ENCODE measurements at places on chromosomes 12 and 14. TPM values are rescaled to one million over a fixed set of nuclear protein-coding genes. Genes with fewer than 3 reads are reported as not detected.
A peak's percentile ranks its signal among the peaks of the same experiment; 100 is the strongest.

CCNB1IP1 gene
- total RNA-seq, result 57.1 TPM

FAR2 gene
- 0.86 TPM for total RNA-seq

TMTC3 gene
- 21.0 TPM for total RNA-seq

G2E3 gene
- total RNA-seq, result 8.3 TPM

BCAT1 gene
- 50.6 TPM for total RNA-seq

EFS gene
- total RNA-seq, result 40.8 TPM

C14orf132 gene
- total RNA-seq, result 9.2 TPM

CD63 gene
- total RNA-seq, result 406 TPM

HVCN1 gene
- total RNA-seq, result 10.5 TPM

CLEC1B gene
- not detected for total RNA-seq

SLC25A47 gene
- not detected for total RNA-seq

PPFIA2 gene
- total RNA-seq, result 6.3 TPM

GPD1 gene
- total RNA-seq, result 0.15 TPM

AQP6 gene
- not detected for total RNA-seq

GLS2 gene
- total RNA-seq, result 4.4 TPM

- no peak for DNase-seq
Measured at GRCh38 chr12:23757541-23757962, 191.9 kb downstream of the SOX5 start.

DNA sequence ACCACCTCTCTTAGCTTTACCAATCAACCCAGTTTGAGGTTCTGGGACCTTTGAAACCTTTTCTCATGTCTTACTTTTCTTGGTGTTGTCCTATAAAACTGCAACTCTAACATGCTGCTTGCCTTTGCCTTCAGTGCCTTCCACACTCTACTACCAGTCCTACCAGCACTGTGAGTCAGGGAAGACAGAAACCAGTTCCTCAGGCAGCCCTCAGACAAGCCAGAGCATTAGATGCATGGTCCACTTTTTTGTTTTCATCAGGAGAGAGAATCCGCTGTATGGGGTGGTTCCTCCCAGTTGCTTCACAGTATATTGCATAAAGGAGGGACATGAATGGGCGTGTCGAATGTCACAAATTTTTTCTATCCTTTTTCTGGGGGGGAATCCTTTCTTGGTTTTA, 17.3 kb upstream of the KLRB1 start:
- DNase-seq, result no peak

- no peak for DNase-seq
Measured at GRCh38 chr14:92481386-92481785, 32.2 kb upstream of the RIN3 start.

- no peak for DNase-seq
Measured at GRCh38 chr12:63998584-63998983, 154.1 kb downstream of the SRGAP1 start.

GRCh38 chr12:80443974-80444666, at the start of gene PTPRQ:
PTPRQ (plus strand) TSS chr12:80444235; CDS start chr12:80444346, 111 bp downstream.
- DNase-seq, result no peak

DNA sequence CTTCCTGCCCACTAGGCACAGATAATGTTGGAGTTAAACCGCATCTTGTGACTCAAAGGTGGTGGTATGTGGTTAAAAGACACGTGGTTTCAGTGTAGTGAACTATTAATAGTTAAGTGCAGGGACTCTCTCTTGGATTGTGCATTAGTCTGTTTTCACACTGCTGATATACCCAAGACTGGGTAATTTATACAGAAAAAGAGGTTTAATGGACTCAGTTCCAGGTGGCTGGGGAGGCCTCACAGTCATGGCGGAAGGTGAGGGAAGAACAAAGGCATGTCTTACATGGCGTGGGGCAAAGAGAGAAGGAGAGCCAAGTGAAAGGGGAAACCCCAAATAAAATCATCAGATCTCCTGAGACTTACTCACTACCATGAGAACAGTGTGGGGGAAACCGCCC, 362.3 kb downstream of the GLT1D1 start:
- no peak for DNase-seq

- no peak for DNase-seq
Measured at GRCh38 chr12:54196396-54196795, 7.6 kb upstream of the SMUG1 start.

DNA sequence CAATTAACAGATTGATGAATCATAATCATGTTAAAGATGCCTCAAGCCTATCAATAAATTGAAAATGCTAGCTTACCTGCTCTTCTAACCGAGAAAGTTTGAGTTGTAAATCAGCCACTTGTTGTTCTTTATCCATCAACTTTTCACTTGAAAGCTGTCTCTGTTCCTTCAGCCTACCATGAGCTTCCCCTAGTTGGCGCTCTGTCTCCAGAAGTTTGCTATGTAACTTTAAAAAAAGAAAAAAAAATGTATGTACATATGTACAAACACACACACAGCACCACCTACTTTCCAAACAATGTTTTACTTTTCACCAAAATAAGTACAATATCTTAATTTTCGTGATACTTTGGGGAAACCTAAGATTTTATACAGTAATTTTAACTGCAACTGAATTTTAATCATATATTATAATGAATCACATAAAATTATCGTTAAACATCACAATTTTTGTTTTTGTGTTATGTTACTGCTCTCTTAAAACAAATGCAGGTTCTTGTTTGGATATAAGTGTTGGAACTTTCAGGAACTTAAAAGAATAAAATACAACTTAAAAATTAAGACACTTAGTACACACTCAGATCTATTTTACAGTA, 101.2 kb downstream of the EEA1 start:
- no peak for DNase-seq

DNA sequence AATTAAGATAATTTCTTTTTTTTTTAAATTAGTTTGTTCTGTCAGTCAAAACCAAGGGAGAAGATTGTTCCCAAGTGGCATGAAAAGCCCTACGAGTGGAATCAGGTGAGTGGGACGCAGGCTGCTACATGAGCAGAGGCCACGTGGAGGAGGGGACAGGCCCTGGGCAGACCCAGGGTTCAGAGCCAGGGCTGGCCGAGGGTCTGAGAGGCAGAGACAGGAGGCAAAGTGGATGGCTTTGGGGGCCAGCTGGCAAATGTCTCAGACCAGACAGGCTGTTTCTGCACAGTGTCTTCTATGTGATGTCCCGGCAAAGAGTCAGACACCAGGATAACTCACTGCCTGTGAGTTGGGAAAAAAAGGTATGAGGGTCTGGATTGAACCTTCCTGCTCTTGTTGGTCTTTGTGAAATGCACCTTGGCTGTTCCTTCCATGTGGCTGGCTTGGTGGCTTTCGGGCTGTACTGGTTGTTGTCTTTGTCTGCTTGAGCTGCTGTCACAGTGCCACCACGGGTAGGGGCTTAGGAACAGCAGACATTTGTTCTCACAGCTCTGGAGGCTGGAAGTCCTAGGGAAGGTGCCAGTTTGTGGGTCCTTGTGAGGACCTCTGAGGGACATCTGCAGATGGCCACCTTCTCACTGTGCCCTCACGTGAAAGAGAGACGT, 35.8 kb upstream of the ASPG start:
- no peak for DNase-seq

GRCh38 chr12:38921025-38921677, 15.8 kb upstream of the CPNE8 start:
- DNase-seq, result no peak

DNA sequence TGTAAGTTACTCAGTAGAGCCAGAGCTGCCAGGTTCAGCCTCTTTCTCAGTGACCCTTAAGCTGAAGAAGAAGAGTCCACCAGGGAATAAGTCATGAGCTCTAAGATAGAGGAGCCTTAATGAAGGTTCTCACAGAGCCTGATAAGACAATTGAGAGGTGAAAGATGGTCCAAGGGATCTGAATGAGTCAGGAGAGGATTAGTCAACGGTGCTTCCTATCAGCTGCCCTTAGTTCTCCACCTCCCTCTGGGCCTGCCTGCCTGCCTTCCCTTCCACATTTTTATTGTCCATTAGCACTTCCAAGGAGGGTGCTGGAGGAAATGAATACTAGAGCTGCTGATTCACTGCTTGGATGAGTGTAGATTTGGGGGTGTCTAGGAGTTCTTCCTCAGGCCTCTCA, 161.7 kb upstream of the RMST start:
- no peak for DNase-seq

DNA sequence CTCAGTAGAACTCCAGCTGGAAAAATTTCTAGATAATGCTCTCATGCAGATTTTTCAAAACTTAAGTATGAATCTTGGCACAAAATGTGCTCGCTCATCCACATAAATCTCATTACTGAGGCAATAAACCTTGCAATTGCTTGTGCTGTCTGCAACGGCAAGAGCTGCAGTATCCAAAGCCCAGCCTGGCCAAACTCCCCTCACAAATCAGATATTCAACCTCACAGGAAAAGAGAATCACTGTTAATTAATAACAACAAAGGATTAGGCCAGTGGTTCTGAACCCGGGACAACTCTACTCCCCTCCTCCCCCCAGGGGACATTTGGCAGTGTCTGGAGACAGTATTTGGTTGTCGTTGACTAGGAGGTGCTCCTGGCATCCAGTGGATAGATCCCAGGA, 19.2 kb upstream of the CORO1C start:
- DNase-seq, result no peak

GRCh38 chr14:95255013-95255412, 64.7 kb downstream of the CLMN start:
- no peak for DNase-seq

GRCh38 chr12:41438854-41439541, 250.9 kb downstream of the PDZRN4 start:
- DNase-seq, result no peak

DNA sequence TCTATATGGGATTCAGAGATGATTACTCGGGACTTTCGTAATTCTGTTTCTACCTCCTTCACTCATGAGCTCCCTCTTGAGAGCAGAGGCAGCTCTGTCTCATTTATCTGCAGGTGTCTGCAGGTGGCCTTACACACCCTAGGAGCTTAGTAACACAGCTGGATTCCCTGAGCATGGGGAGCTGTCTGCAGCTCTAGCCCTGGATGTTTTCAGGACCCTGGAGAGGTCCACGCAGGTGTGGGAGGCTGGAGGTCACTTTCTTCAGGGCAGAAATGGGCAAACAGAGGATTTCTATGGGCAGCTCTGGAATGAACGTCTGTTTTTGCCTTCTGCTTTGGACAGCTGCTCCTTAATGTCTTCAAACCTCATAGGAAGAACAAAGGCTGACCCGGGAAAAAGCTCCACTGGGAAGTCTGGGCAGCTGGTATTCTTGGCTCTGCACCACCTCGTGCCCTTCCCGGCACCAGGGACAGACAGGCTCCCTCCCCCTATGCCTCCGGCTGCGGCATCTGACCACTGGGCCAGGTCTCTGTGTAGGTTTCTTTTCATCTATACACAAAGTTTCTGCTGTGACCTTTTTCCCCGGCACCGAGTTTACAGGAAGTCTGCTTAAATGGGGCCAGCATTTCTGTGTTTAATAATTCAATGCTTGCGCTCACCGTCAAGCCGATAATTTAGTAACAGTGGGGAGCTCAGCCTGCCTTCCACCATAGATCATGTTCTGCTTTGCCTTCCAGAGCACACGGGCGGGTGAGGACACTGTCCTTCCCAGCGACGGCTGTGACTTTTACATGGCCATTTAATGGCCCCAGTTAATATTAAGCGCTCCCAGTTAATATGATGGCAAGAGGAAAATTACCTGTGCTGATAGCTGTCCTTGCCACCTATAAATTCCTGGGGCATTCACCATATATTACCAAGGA, 320.2 kb upstream of the SFSWAP start:
- DNase-seq, result no peak

DNA sequence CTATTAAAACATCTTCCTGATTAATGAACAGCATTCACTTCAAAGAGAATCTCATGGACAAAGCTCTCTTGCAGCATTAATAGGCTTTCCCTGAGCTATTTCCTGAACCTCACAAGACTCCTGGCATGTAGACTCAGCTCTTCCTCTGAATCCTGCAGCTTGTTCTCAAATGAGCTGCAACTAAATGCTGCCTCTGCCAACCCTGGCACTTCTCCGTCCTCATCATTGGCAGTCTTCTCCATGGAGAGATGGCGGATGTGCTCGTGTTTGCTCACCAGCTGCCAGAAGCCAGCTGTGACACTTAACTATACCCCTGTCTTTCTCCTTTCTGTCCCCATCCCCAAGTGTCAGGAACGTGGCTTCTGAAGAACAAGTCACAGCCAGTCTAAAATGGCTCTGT, 232.1 kb downstream of the FOXN3 start:
- no peak for DNase-seq

- DNase-seq, result no peak
Measured at GRCh38 chr14:45198551-45198950, 54.5 kb downstream of the MIS18BP1 start.

GRCh38 chr12:81370456-81370855, 292.6 kb downstream of the ACSS3 start:
- no peak for DNase-seq

- peak; percentile 20 for DNase-seq
Measured at GRCh38 chr12:75722714-75723200, 211.3 kb upstream of the KRR1 start.

DNA sequence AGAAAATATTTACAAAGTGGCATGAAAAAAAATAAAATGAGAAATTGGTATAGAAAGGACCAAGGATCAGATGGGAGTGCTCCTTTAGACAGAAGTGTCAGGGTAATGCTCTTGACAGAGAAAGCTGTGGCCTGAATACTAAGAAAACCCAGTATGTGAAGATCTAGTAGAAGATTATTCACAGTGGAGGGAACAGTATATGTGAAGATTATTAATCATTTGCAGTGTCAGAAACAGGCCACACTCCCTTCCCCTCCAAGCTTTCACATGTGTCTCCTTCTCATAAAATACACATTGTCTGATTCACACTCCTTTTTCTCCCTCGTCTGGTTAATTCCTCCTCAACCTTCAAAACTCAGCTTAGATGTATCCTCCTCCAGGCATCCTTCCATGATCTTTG, 41.3 kb downstream of the CAPS2 start:
- no peak for DNase-seq

DNA sequence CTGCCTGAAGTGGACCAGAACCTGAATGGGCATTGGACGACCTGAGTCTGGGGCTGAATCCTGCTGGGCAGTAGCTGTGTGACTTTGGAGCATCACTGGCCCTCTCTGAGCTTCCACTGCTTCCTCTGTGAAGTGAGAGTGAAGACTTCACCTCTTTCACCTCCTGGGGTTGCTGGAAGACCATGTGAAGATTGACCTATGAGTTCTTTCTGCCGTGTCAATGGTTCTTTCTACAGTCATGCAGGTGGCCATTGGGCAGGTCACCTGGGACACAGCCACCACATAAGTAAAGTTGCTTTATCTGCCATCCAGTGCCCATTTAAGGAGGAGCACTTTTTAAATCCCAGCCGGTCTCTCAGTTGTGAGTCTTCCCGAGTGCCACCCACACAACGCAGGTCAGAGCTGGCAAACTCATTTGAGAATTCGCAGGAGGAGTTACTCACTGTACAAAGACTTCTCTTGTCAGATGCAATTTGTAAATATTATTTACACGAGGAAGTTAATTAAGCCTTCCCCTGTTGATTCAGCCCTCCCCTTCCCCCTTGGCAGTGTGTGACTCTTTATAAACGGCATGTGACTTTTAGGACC, 74.8 kb upstream of the TCL1B start:
- no peak for DNase-seq

- no peak for DNase-seq
Measured at GRCh38 chr12:118402251-118402650, 25.9 kb downstream of the SUDS3 start.

- DNase-seq, result peak; percentile 27
Measured at GRCh38 chr14:104318558-104319490, 180.4 kb downstream of the KIF26A start.

GRCh38 chr14:23442721-23443356, 7.4 kb upstream of the MYH7 start:
- DNase-seq, result no peak

Data from ovary (tissue), 10 donors.